ENCODE measurements at places on chromosomes 12 and 14.
A peak's percentile ranks its signal among the peaks of the same experiment; 100 is the strongest.

- DNase-seq, result no peak
These were observed 49.8 kb upstream of the USP15 start for GRCh38 chr12:62210422-62210821.

DNA sequence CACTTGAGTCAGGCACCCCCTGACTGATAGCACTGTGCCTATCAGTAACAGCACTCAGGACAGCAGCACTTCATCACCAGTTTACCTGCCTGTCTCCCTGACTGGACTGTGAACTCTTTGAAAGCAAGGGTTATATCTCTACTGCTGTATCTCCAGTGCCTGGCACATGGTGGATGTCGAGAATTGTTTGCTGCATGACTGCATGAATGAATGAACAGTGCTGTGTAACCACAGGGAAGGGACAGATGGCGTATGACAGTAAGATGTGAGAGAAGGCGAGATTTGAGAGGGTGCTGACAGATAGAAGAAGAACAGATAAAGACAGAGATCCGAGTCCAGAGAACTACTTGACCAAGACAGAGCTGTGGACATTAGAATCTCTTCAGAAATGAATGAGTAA, 29.7 kb downstream of the BRAP start:
- DNase-seq, result no peak

DNA sequence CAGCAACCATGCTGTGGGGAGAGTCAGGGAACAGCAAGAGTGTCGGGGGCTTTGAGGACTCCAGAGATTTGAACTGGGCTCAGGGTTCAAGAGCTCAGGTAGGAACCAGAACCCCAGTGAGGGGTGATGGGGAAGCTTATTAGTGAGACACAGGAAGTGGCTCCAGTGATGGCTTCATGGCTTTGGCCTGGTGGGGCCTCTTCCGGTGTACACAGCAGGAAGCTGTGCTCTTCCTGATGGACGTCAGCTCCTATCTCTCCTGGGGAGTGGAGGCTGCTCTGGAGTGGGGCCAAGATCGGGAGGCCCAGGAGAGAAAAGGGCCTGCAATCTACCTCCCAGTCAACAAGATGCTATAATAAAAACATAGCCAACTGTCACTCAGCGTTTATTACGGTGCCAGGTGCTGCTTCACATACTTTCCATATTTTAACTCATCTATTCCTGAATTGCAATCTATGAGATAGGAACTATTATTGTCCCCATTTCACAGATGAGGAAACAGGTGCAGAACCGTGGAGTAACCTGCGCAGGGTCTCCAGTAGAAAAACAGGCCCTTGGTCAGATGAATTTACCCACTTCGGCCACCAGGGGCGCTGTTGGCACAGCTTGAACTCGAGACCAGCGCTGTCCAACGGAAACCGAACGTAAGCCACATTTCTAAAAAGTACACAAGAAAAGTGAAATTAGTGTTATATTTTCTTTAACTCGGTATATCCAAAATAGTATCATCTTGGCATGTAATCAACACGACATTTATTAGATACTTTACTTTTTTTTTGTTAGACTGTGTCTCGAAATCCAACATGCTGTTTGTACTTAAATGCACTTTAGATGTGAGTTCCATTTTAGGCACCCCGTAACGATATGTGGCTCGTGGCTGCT, 63.6 kb upstream of the DLK1 start:
- peak; percentile 12 for DNase-seq

- DNase-seq, result no peak
These were observed 124.1 kb upstream of the LGR5 start for GRCh38 chr12:71315328-71315985.

- DNase-seq, result no peak
These were observed 60.4 kb downstream of the RASSF8 start for GRCh38 chr12:26018926-26019325.

GRCh38 chr12:54933376-54933775, 51.2 kb downstream of the TESPA1 start:
- no peak for DNase-seq

DNA sequence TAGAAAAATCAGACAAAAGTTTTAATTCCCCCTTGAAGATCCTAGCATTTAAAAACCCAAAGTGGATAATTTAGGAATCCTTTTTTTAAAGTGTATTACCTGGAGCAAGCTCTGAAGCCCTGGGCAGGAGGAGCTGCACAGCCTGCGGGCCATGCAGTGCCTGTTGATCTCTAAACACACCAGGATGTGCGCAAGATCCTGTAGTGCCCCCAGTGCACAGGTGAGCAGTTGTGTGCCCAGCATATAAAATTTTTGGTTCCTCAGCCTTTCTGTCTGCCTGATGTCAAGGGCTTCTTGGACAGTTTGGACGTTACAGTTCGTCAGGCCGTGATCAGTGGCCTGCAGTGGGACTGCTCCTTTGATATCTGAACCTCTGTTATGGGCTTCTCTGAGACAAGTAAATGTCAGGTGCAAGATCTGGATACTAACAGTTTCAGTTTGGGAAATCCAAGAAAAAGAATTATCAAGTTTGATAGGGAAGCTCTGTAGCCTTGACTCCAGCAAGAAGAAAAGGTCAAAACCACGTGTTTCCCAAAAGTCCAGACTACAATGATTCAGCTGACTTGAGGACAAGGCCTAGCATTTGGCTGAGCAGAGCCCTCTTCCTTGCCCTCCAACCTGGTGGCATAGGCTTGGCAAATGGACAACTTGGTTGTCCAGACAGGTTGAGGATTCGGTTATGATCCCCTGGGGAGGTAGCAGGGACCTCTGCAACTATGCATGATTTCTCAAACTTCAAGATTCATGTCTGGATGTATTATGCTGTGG, 1.0 kb downstream of the ATXN7L3B start:
- peak; percentile 3 for DNase-seq

- no peak for DNase-seq
These were observed 8.9 kb downstream of the DCP1B start for GRCh38 chr12:1995205-1995896.

DNA sequence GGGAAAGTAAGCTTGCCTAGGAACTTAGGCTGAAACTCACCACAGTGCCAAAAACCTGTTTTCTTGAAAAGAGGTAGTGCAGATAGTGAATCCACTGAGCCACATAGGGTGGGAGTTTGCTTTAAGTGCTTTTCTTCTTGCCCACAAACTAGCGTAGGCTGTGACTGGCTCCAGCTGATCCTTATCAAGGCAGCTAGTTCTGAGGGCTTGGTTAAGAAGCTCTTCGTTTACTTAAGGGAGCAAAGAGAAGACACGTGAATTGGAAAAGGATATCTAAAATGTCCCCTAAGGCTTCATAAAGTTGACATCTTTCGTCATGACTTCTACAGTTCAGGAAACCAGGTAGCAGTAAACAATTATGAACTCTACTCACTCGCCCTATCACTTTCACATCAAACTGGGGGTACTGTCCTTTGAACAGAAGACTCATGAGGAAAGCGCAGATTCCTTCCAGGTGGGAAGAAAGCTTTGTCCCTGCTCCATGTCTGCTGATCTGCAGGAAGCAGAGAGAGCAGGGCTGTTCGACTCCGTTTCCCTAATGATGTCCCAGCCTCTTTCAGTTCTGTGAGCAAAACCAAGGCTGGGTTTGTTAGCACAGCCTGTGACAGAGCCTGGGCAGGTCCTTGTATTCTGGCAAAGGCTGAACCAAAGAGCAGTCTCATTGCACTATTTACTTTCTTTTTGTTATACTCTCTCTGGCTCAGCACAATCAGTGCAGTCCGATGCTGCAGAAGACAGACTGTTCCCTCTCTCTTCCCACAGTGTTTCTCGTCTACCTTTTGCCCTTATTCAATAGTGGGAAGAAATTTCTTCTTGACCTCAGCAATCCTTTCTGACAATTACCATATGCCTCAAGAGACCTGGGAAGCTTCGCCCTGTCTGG, 93.5 kb upstream of the ETV6 start:
- DNase-seq, result no peak

- DNase-seq, result no peak
These were observed 207.9 kb downstream of the BTG1 start for GRCh38 chr12:91937706-91938105.

DNA sequence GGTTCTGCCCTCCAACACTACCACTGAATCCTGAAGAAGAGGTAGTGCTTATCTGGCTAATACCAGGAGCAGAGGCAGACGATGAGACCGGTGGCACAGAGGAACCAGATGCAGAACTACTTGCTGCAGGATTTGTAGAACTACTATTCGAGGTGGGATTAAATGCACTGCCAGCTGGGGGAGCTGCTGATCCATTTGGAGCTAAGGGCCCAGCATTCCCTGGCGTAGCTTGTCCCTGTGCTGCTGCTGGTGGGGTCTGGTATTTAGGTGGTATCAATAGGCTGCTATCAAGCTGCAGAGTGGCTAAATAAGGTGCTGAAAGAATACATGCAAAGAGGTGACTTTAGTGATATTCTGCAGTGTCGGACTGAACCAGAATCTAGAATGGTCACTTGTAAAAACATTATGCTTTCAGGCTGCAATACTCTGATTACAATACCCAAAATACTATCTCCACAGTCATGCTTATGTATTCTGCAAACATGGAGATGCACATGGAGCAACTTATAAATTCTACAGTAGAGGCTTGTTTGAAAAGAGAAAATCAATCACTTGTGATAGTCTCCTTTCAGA, 294.2 kb downstream of the MED13L start:
- DNase-seq, result no peak

DNA sequence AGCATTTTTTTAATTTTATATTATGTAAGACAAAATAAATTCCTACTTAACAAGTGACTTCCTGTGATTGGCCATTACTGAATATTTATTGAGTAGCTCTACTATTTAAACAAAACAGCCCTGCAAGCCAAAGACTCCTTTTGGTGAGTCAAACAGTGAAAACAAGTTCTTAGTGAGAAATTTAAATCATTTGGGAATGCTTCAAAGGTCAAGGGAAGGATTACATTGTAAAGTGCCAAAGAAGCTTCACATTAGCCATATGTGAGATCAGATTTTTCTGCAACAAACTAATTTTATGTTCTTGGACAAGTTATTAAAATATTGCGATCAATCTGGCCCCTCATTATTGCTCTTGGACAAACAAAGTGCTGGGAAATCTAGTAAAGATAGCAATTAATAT, 795.4 kb upstream of the MGAT4C start:
- no peak for DNase-seq

DNA sequence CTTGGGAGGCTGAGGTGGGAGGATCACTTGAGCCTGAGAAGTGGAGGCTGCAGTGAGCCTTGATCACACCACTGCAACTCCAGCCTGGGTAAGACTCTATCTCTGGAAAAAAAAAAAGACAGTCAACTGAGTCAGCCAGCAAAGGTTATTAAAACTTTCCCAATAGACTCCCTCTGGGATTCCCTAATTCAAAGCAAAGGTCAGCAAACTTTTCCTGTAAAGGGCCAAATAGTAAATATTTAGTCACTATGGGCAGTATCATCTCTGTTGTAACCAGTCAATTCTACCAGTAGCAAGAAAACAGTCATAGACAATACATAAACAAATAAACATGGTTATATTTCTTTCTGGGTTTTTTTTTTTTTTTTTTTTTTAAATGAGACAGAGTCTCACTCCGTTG, 122.5 kb downstream of the IPO8 start:
- no peak for DNase-seq

GRCh38 chr12:123099560-123100192, 51.2 kb downstream of the PITPNM2 start:
- no peak for DNase-seq

GRCh38 chr12:127810041-127810440, 456.9 kb upstream of the TMEM132C start:
- no peak for DNase-seq

- no peak for DNase-seq
These were observed 759.5 kb upstream of the TBX3 start for GRCh38 chr12:115443351-115443938.

DNA sequence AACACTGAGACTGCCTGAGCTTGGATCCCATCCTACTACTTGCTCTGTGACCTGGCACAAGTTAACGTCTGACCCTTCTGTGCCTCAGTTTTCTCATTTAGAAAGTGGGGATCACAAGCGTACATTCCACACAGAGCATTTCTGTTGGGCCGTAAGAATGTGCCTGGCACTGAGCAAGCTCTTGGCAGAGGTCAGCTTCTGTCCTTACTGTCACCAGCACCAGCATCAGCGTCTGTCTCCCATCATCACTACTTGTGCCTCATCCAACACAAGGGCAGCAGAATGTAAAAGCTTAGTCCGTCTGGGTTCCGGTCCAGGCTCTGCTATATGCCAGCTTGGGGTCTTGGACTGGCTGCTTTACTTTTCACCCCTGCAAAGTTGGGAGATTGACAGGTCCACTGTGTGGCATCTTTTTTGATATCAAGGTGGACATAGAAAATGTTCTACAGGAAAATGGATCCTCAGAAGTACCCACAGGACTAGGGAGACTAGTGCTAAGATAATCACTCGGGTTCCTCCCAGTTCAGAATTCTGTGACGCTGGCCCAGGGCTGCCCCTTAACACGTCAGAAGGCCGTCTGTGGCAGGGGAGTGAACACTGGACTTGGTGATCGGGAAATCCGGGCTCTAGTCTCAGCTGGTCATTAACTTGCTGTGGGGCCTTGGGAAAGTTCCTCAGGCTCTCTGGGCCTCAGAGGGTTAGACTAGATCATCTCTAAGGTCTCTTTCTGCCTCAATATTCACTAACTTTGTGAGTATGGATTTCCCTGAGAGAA, 65.9 kb downstream of the CACNA1C start:
- DNase-seq, result no peak

- DNase-seq, result no peak
These were observed 28.9 kb downstream of the PTGER2 start for GRCh38 chr14:52342849-52343596.

DNA sequence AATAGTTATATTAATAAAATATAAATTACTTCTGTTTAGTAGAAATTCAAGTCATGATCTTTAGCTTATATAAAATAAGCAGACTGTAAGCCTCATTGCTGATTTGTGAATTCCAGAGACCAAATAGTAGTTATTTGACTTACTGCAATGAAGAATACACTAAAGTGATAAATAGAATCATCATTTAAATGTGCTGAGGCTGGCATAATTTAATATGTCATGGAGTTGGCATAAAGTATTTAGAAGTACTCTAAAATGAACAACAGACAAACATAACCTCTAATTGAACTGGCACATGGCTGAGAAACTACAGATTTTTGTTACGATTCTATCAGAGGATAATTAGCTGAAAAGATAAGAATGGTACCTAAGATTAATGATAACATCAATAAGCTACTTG, 45.7 kb upstream of the TRHDE start:
- DNase-seq, result no peak

Measured in activated CD4-positive, CD25-positive, alpha-beta regulatory T cell (primary cell).